Upper lobe of left lung (tissue), 6 donors: ENCODE measurements at places on chromosomes 4 and X. TPM values are rescaled to one million over a fixed set of nuclear protein-coding genes. Genes with fewer than 3 reads are reported as not detected.
A peak's percentile ranks its signal among the peaks of the same experiment; 100 is the strongest.

NAAA gene
- total RNA-seq: 39.8 TPM

CCNB3 gene
- 1.9 TPM for total RNA-seq

DNA sequence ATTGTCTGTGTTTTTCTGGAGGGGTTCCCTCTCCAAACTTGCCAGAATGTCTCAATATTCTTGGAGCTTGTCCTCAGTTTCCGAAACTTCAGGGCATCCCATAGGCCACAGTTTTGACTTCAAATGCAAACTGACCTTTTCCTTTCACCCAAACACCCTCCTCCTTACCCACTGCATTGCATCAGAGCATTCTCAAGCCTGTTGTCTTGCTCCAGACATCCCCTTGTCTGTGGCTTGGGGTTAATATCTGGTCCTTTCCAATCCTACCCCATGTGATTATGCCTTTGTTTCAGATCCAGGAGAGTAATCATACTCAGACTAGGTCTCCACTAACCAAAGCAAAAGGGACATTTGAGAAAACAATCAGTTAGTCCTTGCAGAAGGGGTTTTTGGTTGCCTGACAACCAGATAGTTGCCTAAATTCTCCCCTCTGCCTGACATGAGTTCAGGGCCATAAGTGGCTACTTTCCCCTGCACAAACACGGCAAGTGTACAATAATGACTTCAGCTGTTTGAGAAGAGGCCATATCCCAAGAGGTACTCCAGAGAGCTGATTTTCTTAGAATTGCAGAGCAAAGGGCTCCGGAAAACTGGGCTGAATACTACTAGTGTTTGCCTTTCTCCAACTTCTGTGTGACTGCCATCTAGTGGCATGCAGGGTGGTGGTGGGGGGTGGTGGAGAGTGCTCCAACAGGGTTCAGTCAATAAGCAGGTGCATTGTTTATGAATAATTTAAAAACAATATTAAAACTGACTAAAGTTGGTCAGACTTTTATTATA is 130.2 kb downstream of the CHRDL1 start:
- DNase-seq: peak; percentile 53

GRCh38 chr4:156695163-156695562 is 276.4 kb downstream of the PDGFC start:
- no peak for DNase-seq

DNA sequence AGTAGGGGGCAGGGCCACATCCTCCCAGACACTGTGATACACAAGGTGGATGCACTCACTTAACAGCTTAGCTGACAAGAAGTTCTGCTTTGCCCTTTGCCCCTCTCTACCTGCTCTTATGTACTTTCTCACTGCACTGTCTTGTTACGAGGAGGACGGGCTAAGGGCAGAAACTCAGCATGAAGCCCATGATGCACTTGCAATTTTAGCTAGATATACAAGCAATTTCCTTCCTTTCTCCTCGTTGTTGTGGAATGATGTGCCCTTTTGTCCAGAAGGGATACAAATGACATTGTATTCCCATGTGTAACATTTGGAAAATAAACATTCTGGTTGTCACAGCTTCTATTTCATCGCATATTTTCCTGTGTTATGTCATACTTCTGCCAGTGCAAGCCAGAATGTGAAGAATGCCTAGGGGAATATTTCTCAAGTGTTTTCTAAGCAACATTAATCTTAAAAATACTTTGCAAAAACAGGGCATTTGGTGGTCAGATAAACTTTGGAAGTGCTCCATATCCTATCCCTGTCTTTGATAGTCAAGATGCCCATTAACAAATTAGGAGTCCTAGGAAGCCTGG is 47.2 kb downstream of the MAOA start:
- no peak for DNase-seq

DNA sequence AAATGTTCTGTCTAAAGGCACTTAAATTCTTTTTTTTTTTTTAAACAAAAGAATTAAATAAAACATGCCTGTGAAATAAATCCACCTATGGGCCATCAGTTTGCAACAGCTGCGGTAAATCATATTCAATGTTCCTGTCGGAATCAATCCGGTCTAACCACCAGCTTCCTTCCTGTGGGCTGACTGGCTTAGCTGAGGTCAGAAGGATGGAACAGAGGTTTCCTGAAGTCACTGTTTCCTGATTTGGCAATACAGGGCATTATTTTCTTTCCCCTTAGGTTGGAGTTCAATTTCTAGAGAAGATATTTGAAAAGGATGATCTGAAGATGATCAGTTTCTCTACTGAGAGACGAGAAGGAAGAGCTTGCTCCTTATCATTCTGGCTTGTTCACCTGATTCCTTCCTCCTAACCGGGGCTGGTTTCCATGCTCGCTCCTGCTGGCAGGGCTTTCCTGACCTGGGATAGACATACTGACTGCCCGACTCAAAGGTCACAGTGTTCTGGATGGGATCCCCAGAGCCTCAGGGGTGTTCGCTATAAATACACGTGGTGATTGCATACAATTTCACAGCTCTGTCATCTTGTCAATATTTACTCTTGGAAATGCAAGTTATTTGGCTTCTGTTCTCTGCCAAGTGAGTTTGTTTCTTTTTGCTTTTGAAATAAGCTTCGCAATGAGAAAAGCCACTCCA is 21.7 kb downstream of the PDLIM3 start:
- no peak for DNase-seq

GRCh38 chrX:18428006-18428405 is 2.6 kb downstream of the CDKL5 start:
- DNase-seq: no peak

GRCh38 chr4:138686106-138686835 is 329.3 kb upstream of the NOCT start:
- no peak for DNase-seq

- DNase-seq: no peak
Observed at GRCh38 chr4:185999207-185999606, 69.7 kb upstream of the TLR3 start.

GRCh38 chr4:98822144-98822543 is 106.8 kb downstream of the EIF4E start:
- no peak for DNase-seq

- DNase-seq: no peak
Observed at GRCh38 chr4:187184508-187184907, 460.9 kb upstream of the FAT1 start.
